CD4-positive, alpha-beta T cell treated with Interleukin-12 subunit alpha and Interleukin-12 subunit beta, for 1 hour (primary cell): ENCODE measurements at places on chromosomes 7 and 10.

DNA sequence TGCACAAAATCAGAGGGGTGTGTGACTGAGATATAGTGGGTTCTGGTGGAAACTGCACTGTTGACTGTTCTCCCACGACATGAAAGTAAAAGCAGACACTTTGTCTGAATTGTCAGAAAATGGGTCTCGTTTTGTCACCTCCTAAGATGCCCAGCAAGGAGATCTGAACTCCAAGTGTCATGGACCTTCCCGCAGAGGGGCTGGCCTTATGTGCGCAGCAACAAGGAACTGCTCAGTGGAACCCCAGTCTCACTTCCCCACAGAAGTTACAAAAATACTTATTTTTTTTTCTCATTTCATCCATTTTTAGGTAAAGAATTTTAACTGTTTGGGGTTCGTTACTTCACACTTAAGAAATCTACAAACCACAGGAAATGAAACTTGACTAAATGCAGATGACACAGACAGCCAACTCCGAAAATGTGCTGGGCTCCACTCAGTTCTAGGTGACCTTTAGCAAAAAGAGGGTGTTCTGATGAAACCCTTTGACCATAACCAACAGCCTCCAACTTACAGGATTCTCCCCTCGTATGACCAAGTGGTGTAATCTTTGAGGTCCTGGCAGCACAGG lies 115.0 kb downstream of the FAM107B start:
- peak; percentile 75 for DNase-seq

DNA sequence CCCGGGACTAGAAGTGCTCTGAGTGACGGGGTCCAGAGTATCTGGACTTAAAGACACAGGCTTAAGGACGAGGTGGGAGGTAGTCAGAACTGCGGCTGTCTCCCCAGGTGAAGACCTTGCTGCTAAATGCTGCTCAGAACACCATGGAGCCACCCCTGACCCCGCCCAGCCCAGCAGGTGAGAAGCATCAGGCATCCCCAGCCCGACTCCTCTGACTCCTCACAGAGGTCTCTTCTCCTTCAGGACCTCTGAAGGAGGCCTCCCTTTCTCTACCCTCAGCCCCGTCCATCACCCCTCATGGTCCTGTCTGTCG lies 5.8 kb downstream of the NFKB2 start:
- DNase-seq = no peak

DNA sequence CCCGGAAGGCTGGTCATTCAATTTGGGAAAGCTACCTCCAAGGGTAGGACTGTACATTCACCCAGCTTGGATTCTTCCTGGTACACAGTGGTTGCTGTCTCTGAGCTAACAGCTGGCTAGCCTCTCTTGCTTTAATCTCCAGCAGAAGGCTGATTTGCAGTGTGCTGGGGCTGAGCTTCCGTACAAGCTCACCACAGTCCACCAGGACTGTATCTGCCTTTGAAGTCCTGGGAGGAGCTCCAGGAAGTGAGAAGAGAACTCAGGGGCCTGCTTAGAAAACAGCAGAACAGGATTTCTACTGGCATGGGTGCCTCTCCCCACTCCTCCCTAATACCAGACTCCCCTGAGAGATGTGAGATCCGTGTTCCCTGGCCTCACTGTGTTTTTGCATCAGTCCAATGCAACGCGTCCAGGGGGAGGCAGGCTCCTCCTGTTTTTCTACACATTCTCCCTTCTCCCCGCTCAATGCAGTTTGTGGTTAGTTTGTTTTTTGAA lies 6.6 kb downstream of the AFAP1L2 start:
- no peak for DNase-seq

DNA sequence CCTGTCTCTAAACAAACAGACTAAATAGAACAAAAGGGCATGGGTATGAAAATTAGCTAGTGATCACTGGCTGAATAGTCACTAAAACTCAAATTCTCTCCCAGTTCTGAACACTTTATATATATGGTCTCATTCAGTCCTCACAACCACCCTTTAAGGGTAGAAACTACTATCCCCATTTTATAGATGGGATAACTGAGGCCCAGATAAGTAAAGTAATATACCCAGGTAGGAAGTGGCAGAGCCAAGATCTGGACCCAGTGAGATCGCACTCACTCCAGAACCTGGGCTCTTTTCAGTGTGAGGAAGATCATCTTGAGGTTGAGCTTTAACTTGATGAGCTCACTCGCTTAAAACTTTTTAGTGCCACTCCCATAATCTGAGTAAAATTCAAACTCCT lies 4.5 kb downstream of the PSTK start:
- DNase-seq = no peak

DNA sequence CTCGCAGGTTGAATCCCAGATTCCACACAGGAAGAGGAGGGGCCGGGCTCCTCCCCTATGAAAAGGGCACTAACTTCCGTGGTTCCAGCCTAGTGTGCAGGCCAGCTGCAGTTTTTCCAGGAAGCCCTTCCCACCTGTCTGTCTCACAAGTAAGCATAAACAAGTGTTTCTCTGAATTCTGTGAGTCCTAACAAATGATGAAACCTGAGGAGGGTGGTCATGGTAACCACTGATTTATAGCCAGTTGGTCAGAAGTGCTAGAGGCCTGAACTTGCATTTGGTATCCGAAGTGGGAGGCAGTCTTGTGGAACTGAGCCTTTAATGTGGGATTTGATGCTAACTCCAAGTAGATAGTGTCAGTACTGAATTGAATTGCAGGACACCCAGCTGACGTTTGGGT lies 54.7 kb upstream of the STEAP4 start:
- DNase-seq = no peak

DNA sequence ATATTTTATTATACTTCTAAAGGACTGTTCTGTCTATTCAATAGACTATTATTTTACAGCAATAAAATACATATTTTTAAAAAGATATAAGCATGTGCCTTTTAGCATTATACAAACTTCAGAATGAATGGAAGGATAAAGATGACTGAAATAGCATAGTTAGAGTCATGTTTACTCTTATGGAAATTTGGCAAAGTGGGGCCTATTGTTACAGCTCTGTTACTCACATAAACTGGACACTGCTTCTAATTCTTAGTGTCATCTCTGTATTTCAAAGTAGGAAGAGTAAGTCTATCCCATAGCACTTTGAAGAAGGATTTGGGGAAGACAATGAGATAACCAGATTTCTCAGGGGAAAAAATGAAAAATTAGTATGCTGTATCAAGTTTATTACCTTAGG lies 168.2 kb downstream of the SKAP2 start:
- DNase-seq = no peak

DNA sequence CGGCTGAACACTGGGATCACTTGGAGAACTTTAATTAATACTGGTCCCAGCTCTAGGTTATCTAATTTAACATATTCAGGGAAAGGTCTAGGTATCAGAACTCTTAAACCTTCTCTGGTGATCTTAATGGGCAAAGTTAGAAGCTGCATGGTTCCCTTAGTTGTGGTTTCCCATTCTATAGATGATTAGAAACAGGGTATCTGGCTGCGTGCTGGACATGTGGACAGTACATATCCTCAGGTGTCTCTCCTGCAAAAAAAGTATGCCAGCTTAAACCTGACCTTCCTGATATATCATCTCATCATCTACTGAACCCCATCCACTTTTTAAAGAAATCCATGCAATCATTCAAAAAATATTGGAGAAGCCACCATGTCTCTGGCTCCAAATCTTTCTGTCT lies 284.5 kb upstream of the DKK1 start:
- DNase-seq = no peak

DNA sequence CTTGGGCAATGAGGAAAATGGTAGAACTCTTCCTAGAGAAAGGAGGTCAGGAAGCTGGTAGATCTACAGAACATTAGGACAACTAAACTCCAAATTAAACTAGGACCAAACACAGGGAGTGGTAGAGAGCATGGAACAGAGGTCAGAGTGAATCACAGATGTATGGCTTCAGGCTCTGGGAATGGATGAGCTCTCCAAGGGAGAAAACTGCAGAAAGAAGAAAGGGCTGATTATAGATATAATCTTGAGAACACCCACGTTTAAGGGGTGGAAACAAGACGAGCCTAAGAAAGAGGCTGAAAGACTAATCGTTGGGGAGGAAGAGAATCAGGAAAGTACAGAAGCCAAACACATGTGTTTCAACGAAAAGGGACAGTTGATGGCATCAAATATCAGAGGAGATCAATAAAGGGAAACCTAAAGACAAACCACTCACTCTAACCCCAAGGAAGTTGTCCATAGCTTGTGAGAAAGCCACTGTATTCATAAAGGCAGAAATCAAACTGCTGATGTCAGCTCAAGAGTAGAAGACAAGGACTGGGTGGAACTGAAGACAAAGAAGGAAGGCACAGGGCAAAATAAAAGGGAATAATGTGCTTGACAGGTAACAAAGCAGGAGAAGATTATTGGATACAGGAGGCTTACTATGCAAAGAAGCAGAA lies 41.4 kb downstream of the NUDCD3 start:
- DNase-seq = no peak

- peak; percentile 24 for DNase-seq
Observed at GRCh38 chr7:27031289-27032172, 64.3 kb downstream of the HOXA1 start.

GRCh38 chr7:17802056-17802455 lies 138.2 kb downstream of the SNX13 start:
- DNase-seq = no peak

- DNase-seq = no peak
Observed at GRCh38 chr10:110175406-110175805, 32.0 kb upstream of the MXI1 start.

DNA sequence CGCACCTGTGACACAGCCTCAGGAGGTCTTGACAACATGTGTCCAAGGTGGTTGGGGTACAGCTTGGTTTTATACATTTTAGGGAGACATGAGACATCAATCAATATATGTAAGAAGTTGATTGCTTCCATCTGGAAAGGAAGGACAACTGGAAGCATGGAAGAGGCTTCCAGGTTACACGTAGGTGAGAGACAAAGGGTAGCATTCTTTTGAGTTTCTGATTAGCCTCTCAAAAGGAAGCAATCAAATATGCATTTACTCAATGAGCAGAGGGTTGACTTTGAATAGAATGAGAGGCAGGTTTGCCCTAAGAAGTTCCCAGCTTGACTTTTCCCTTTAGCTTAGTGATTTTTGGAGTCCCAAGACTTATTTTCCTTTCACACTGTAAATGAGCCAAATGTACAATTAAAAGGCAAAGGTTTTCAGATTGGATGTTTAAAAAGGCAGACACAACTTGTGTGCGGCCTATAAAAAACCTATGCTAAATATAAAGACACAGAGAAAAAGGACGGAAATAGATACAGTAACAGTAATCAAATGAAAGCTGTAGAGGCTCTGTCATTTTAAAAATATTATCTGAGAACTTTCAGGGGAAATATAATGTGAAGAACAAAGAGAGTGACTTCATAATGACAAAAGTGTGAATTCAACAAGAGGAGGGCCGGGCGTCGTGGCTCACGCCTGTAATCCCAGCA lies 65.7 kb upstream of the LANCL2 start:
- no peak for DNase-seq

- no peak for DNase-seq
Observed at GRCh38 chr7:9242636-9243035, 809.2 kb downstream of the NXPH1 start.

DNA sequence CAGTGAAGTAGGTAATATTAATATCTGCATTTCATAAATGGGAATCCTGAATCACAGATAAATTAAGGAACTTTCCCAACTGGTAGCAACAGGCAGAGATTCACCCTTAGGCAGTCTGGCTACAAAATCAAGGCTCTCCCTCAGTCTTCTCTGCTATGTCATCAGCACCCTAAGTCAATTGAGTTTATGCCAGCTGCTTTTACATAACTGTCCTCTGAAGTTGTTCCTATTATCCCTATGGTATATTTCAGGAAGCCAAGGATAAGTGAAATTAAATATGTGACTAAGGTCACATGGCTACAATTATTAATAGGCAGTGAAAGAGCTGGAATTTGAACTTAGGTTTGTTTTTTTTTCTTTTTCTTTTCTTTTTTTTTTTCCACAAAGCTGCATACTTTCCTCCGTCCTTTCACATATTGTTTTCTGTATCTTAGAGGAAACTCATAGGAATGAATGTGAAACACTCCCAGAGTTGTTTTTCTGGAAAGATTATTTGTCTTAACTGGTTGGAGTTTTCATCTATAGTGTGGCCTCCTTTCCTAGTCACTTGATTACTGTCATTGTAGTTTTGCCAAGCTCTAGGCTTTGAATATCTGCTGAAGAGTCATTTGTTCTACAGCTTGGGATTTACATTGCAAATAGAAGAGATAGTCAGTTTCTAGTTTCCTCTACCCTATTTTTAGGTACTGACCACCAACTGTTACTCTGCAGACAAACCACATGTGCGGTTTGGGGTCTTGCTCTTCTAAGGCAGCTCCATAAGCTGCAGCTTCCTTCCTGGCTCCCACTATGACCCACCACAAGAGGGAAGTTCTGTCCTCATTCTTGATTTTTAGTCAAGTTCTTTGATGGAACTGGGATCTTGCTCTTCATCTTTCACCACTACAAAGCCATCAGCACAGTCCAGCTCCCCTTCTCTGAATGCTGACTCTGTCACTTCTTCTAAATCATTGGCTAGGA lies 338.0 kb upstream of the KIAA1217 start:
- DNase-seq = no peak

DNA sequence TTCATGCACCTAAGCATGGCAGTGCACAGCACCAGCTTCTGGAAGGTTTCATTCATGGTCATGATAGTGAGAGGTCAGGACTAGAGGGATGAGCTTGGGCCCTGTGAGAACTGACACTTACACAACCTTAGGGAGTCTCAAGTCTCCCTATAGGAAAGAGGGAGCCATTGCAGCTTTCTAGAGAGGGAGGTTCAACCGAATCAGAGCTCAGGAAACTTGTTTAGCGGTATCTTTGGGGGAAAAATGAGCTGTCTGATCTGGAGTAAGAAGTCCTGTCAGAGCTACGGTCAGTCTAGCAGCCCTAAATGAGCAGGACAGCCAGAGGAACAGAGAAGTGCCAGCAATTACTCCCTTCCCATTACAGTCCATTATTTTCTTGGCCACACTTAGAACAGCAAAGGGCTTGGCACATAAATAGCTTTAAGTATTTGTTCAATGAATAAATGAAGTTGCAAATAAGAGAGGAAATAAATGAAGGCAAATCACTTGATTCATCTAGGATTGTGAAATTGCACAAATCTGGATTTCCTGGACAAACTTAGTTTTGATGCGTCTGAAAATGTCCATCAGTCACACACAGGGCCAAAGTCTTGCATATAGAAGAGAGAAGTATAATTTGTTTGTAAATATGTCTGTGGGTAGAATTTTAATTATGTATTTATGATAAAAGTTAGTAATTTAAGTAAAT lies 262.0 kb downstream of the GLI3 start:
- DNase-seq = no peak

- peak; percentile 88 for DNase-seq
Observed at GRCh38 chr7:116211006-116211912, 920 bp downstream of the TES start.

DNA sequence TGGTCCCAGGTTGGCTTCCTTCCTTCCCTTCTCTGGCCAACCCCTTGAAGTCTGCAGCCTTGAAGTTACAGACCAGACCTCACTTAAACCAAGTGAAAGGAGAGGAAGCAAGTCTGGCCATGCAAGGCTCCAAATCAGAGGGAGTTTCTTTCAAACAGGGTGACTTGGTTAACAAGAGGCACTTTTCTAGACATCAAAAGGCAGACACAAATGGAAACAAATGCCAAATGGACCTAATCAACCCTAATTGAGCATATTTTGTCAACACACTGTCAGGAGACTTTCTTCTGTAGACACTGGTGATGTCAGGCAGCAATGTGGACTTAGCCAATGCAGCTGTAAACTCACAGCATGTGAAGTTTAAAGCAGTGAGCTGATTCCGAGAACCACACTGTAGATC lies 282.7 kb upstream of the FZD8 start:
- DNase-seq = no peak
